Fibroblast of villous mesenchyme (primary cell): ENCODE measurements at places on chromosomes 2 and 18.

GRCh38 chr18:10851824-10852319, 297.5 kb downstream of the PIEZO2 start:
- DNase-seq = peak; percentile 80

DNA sequence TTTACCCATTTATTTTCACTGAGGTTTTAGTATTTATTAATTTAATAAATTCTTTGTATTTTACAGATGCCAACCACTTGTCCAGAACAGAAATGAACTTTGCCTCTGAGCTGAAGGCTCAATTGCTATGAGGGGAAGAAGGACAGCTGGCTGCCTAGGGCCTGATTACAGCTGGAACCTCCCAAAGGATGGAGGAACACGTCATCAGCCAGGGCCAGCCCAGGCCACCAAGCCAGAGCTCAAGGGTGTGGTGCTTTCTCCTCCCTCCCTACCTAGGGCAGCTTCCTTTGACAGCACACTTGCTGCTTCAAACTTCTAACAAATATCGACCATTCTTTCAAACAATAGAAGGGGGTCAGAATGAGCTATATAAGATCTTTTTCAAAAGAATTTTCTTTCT, 19.7 kb upstream of the RIOK3 start:
- no peak for DNase-seq

GRCh38 chr2:177597759-177598158, 205.2 kb downstream of the AGPS start:
- peak; percentile 91 for DNase-seq

DNA sequence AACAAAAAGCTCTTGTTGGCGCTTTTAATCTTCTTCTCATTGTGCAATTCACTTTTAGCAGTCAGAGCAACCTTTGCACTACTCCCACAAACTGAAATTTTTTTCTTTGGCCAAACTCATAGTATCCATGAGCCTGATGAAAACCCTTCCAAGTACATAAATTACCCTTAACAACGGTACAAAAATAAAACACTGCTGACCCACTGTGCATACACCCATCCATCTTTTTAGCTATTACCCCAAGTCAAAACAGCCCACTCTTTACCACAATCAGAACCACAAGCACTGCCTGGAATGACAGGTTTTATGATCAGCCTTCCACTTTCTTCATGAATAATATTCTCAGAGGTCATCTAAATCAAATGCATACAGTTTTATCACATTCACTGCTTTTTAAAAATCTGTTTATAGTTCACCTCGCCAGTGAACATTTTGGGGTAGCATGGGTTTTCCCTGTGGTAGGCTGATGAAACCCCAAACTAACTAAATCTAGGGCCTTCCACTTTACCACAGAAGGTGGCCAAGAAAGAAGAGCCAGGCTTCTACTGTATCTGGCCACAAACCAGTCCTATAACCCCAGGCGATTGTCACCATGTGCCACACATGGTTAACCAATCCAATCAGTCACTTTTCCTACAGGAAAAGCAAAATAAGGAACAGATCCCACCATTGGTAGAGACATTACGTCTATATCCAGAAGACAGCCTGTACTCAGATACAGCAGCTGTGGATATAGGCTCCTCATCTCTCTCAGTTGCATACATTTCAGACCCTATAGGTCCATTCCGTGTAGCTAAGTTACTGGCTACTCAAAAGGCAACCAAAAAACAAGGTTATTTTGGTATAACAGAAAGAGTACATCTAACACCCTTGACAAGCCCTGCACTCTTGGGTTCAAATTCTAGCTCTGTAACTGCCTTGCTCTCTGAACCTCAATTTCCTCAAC, 171.3 kb downstream of the THADA start:
- DNase-seq = peak; percentile 84

GRCh38 chr2:25821225-25822056, 56.8 kb downstream of the ASXL2 start:
- DNase-seq = no peak

GRCh38 chr2:70300771-70301343, 1.0 kb downstream of the FAM136A start:
- DNase-seq = no peak

GRCh38 chr2:137192366-137193310, 427.3 kb downstream of the THSD7B start:
- no peak for DNase-seq

DNA sequence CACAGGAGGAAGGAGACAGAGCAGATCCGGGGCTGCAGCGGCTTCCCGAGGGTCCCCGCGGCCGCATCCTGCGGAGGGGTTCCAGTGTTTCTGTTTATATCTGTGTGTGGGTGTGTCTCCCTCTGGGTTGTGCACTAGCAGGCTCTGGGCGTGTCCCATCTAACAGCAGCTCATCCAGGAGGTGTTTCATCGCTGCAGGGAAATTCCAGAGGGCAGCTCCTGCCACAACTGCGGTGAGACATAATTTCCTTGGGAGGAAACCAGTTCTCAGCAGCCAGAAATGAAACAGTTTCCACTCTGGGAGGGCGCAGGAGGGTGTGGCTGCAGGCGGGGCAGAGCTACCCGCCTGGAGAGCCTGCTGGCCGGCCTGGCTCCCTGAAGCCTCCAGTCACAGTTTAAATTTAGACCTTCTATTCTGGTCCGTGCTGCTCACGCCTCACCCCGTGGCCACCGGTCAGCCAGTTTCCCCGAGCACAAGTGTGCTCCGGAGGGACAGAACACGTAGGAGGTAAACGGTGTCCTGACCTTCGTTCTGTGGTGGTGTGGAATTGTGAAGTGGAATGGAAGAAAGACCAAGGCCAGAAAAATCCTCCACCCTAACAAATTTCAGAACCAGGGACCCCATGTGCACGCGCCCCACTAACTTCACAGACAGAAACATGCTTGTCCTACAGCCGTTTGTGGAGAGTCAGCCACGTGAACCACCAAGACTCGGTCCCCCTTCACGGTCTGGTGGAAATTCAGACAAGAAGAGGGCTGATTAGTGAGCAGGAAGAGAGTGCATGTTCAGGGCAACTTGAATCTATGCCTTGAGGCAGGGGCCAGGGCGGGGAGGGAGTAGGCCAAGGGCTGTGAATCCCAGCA, 50.2 kb downstream of the TEX44 start:
- DNase-seq = peak; percentile 97

- peak; percentile 34 for DNase-seq
Observed at GRCh38 chr18:63917817-63918216, 10.1 kb downstream of the SERPINB10 start.

DNA sequence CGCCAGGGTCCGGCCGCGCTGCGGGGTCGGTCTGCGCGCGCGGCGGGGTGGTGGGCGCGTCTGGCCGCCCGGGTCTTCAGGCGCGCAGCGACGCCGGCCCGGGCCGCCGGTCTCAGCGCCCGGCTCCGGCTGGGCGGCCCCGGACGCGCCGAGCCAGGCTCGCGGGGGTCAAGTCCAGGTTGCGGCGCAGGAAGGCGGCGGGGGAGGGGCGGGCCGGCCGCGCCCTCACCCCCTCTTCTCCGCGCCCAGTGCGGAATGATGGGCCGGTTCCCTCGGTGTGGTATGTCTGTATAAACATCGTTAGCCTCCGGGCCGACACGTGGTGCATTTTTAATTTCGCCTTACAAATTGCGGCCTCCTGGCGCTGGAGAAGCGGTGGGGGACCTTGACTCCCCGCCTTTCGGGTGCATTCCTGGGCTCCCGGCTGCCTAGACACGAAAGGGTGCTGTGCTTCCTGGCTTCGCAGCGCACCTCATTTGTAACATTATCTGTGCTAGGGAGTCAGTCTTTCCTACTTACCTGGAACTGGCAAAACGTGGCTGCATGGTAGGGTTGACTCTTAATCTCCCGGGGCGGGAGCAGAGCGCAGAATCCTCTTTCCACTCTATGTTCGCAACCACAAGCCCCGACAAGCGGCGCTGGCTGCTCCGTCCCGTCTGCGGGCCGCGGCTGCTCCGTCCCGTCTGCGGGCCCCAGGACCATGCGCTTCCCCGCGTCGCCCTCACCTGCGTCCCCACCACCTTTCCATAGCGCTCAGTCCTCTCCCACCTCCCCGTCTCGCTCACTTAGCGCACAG, 69.0 kb downstream of the CTAGE1 start:
- DNase-seq = peak; percentile 86

DNA sequence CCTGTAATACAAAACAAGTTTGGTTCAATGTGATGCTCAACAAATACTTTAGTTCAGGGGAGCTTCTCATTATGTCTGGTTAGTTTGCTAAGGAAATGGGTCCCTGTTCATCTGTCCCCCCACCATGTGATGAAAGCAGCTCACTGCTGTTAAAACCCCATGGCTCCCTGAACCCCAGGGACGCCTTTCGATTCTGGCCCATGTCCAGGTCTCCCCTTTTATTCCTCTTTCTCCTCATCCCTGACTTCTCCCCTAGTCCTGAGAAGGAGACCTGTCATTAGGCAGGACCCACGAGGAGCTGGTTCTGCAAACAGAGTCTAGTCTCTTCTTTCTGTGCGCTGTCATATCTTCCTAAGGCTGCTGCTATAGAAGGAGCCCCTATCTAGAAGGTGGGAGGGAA, 213.3 kb upstream of the OSR1 start:
- no peak for DNase-seq
